ENCODE measurements at places on chromosomes 11 and 22. TPM values are rescaled to one million over a fixed set of nuclear protein-coding genes. Genes with fewer than 3 reads are reported as not detected.

Gene CARNS1
- total RNA-seq: 1.8 TPM

Gene SLC1A2
- total RNA-seq: 0.60 TPM

Gene TMEM25
- total RNA-seq: 15.9 TPM

Gene RHOD
- 23.6 TPM for total RNA-seq

Gene OR52N4
- not detected for total RNA-seq

Gene BDNF
- not detected for total RNA-seq

Gene KDM4D
- total RNA-seq: 4.8 TPM

Gene MMP7
- total RNA-seq: not detected

GRCh38 chr11:34242037-34242625, 115.7 kb downstream of the ABTB2 start:
- no peaks in the 10 kb centered on the region for H3K27me3 ChIP-seq
- no peak for DNase-seq
- no peaks in the 10 kb centered on the region for H3K36me3 ChIP-seq

GRCh38 chr11:44865866-44866272, 84.8 kb downstream of the TP53I11 start:
- no peak overlapping the region for H3K27ac ChIP-seq
- no peak for DNase-seq
- peaks cover 20% of the 10 kb centered on the region for H3K4me1 ChIP-seq

- H3K27ac ChIP-seq: no peak overlapping the region
- no peaks in the 10 kb centered on the region for H3K4me1 ChIP-seq
- H3K27me3 ChIP-seq: no peaks in the 10 kb centered on the region
- no peak for DNase-seq
- H3K36me3 ChIP-seq: no peaks in the 10 kb centered on the region
Observed at GRCh38 chr22:46430961-46431838, 95.7 kb downstream of the TRMU start.

GRCh38 chr11:73343076-73343873, 32.9 kb upstream of the RELT start:
- H3K36me3 ChIP-seq: no peaks in the 10 kb centered on the region
- peak overlapping the region; percentile 26 for H3K27ac ChIP-seq
- no peak for DNase-seq
- H3K27me3 ChIP-seq: no peaks in the 10 kb centered on the region
- no peaks in the 10 kb centered on the region for H3K4me1 ChIP-seq

GRCh38 chr22:48613566-48614200, 1214.0 kb downstream of the BRD1 start:
- no peaks in the 10 kb centered on the region for H3K4me1 ChIP-seq
- H3K36me3 ChIP-seq: no peaks in the 10 kb centered on the region
- no peak overlapping the region for H3K4me3 ChIP-seq
- peak overlapping the region; percentile 32 for H3K27ac ChIP-seq

GRCh38 chr11:73359341-73359740, 16.9 kb upstream of the RELT start:
- no peak overlapping the region for H3K27ac ChIP-seq
- DNase-seq: no peak
- H3K4me3 ChIP-seq: no peak overlapping the region
- no peaks in the 10 kb centered on the region for H3K4me1 ChIP-seq

DNA sequence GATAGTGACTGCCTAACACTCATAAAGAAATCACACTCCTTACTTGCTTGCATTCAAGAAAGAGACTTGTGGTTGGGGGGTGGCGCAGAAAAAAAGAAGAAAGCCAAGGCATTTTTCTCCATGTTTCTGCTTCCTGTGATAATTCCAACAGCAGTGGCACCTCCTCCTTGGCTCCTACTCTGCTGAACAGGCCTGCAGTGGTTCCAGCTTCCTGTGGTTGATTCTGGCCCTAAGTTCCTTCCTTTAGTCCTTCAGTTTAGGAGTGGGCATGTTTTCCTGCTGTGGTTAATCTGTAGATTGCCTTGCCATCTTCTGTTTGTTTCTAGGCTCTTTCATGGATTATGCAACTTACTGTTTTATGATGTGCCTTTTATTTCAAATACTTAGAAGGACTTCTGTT, 940.4 kb downstream of the DLG2 start:
- DNase-seq: no peak
- H3K27me3 ChIP-seq: no peaks in the 10 kb centered on the region
- H3K27ac ChIP-seq: no peak overlapping the region
- no peaks in the 10 kb centered on the region for H3K4me1 ChIP-seq
- H3K36me3 ChIP-seq: no peaks in the 10 kb centered on the region

GRCh38 chr11:126288237-126288636, 5.3 kb downstream of the TIRAP start:
- no peak overlapping the region for H3K4me3 ChIP-seq
- no peaks in the 10 kb centered on the region for H3K27me3 ChIP-seq
- peaks cover 62% of the 10 kb centered on the region for H3K36me3 ChIP-seq
- no peak for DNase-seq
- no peak overlapping the region for H3K27ac ChIP-seq

GRCh38 chr22:37192204-37192603, 4.2 kb upstream of the C1QTNF6 start:
- DNase-seq: no peak
- no peak overlapping the region for H3K27ac ChIP-seq
- H3K4me1 ChIP-seq: peaks cover 3% of the 10 kb centered on the region
- no peaks in the 10 kb centered on the region for H3K36me3 ChIP-seq
- H3K4me3 ChIP-seq: no peak overlapping the region
- no peaks in the 10 kb centered on the region for H3K27me3 ChIP-seq

DNA sequence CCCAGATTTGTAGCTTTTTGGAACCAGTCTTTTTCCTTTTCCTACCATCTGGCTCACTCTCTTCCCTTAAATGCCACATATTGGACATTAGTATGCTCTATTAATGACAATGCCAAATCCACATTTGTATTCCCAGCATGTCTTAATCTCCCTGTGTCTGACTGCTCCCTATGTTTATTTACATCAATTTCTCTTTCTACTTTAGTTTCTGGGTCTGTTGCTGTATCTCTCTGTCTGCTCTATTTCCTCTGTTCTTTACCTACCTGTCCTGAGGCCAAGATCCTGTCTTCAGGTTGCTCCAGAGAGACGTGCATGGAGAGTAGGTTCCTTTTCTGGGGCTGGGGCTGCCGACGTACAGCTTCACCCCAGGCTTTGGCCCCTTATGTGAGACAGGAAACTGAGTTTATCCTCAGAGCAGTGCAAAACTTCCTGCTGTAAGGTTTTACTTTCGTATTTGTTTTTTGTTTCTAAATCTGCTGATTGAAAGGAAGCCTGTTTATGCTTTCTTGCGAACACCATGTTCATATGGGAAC, 25.6 kb downstream of the OR2AG2 start:
- DNase-seq: no peak
- peak overlapping the region; percentile 31 for H3K4me3 ChIP-seq
- no peak overlapping the region for H3K27ac ChIP-seq
- H3K27me3 ChIP-seq: no peaks in the 10 kb centered on the region
- H3K4me1 ChIP-seq: no peaks in the 10 kb centered on the region

- no peak overlapping the region for H3K27ac ChIP-seq
- H3K36me3 ChIP-seq: no peaks in the 10 kb centered on the region
- no peaks in the 10 kb centered on the region for H3K27me3 ChIP-seq
- H3K4me3 ChIP-seq: no peak overlapping the region
- H3K4me1 ChIP-seq: no peaks in the 10 kb centered on the region
Observed at GRCh38 chr11:110720431-110721275, 8.4 kb upstream of the ARHGAP20 start.

DNA sequence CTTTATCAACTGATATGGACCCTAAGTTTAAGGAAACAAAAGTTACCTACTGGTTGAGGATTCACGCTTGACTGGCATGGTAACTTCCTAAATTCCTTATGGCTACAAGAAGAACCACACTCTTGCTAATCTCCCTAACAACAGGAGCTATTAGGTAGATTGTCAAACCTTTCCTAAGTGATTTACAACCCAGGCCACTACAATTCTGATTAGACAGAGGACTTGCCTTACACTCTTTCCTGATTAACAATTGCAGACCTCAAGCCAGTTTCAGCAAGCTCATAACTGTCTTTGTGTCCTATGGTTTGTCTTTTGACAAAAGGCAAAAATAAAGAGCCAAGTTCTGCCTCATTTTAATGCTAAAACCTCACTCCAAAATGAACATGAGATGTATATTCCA, 16.3 kb downstream of the OR52K2 start:
- H3K4me1 ChIP-seq: no peaks in the 10 kb centered on the region
- H3K27ac ChIP-seq: no peak overlapping the region
- no peaks in the 10 kb centered on the region for H3K27me3 ChIP-seq
- no peak overlapping the region for H3K4me3 ChIP-seq
- DNase-seq: no peak
- no peaks in the 10 kb centered on the region for H3K36me3 ChIP-seq

DNA sequence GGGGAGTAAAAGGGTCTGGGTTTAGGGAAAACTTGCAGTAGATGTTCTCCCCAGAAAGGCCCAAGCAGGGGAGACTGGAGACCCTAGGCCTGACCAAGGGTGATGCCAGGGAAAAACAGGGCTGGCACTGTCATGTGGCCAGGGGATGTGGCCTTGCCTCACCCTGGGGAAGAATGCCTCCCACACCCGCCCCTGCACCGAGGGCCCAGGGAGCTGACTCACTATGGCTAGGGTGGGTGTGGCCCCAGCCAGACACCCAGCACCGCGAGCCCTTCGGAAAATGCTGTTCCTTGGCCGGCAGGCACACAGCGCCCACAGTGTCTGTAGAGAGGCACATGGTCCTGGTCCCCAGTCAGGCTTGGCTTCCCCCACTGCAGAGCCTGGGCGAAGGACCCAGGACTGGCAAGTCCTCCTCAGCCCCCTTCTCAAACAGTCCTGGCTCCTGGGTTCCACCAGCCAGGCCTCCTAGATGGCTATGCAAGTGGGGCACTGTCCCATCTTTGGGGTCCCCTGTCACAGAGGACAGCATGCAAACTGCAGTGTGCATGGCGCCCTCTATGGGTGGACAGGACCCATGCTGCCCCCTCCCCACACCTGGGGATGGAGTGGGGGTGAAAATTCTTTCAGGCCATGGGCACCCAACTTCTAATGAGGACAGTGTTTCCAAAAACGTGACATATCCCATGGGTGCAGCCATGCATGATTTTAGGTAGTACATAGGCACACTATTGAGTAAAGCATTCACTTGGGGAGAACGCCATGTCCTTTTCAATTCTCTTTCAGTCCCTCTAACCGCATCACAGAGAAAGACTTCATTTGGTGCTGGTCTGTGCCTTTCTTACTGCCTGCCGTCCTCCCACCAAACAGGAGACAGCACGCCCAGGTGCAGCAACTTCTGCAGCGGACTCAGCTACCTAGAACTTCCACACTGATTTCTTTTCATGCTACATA, 15.2 kb downstream of the TMPRSS5 start:
- DNase-seq: peak; percentile 23
- H3K4me1 ChIP-seq: no peaks in the 10 kb centered on the region
- no peaks in the 10 kb centered on the region for H3K36me3 ChIP-seq
- H3K4me3 ChIP-seq: no peak overlapping the region
- H3K27ac ChIP-seq: peak overlapping the region; percentile 76

GRCh38 chr11:123185326-123185725, 9.7 kb downstream of the CLMP start:
- peaks cover 5% of the 10 kb centered on the region for H3K4me1 ChIP-seq
- no peaks in the 10 kb centered on the region for H3K27me3 ChIP-seq

DNA sequence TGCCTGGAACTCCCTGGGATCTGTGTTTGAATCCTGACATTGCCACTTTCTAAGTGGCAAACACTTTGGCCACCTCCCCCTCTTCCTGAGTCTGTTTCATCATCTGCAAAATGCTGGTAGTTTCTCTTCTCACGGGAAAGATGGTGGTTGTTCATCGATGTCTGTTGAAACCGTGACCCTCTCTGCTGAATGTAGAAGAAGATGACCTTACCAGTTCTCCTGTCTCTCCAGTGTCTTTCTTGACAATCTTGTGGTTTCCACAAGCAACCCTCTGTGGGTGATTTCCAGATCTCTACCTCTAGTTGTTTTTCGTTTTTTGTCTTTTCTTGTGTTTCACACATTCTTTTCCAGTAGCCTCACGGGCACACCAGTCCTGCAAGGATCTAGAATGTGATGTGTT, 27.5 kb downstream of the ZBTB16 start:
- no peak overlapping the region for H3K27ac ChIP-seq
- no peaks in the 10 kb centered on the region for H3K4me1 ChIP-seq
- DNase-seq: no peak
- no peak overlapping the region for H3K4me3 ChIP-seq
- no peaks in the 10 kb centered on the region for H3K27me3 ChIP-seq

- H3K27ac ChIP-seq: no peak overlapping the region
- no peak for DNase-seq
- H3K4me1 ChIP-seq: no peaks in the 10 kb centered on the region
- no peak overlapping the region for H3K4me3 ChIP-seq
- no peaks in the 10 kb centered on the region for H3K36me3 ChIP-seq
- no peaks in the 10 kb centered on the region for H3K27me3 ChIP-seq
Observed at GRCh38 chr11:8335186-8335585, 71.5 kb upstream of the LMO1 start.

GRCh38 chr11:86775361-86775760, 25.0 kb upstream of the PRSS23 start:
- H3K4me1 ChIP-seq: no peaks in the 10 kb centered on the region
- no peaks in the 10 kb centered on the region for H3K27me3 ChIP-seq
- H3K27ac ChIP-seq: no peak overlapping the region
- no peak for DNase-seq
- H3K4me3 ChIP-seq: no peak overlapping the region

DNA sequence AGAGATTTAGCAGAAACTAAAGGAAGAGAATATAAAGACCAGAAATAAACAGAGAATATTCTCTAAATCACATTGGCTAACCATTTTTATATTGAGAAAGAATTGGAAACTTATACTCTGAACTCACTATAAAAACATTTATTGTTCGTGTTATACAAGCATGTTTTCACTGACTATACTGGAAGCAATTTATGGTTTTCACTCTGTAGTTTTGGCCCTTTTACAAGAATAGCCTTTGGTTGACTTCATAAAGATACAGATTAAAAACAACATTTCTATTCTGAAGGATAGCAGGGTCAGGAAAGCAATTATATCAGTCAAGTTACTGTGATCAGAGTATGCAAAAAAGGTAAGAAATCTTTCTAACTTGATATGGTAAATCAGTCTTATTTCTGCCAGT, 965.7 kb upstream of the FAT3 start:
- DNase-seq: no peak
- H3K4me3 ChIP-seq: no peak overlapping the region
- no peaks in the 10 kb centered on the region for H3K4me1 ChIP-seq
- H3K27me3 ChIP-seq: no peaks in the 10 kb centered on the region

DNA sequence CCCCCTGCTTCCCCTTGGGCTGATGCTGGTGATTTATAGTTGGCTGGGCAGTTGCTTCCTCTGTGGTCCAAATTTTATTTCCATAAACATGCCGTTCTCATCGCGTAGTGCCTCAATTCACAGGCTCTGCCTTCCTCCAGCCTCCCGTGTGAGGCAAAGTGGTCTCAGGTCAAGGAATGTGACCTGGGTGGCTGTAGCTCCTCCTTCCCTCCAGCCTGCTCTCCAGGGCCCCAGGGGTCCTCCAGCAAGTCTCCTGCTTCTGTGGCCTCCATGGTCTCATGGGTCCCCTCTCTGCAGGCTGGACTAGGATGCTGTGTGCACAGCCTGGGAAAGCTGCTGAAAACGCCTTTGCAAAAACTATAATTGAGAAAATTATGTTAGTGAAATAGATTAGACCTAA, 694.1 kb downstream of the BRD1 start:
- H3K4me3 ChIP-seq: no peak overlapping the region
- no peaks in the 10 kb centered on the region for H3K36me3 ChIP-seq
- DNase-seq: no peak
- no peaks in the 10 kb centered on the region for H3K27me3 ChIP-seq
- no peak overlapping the region for H3K27ac ChIP-seq
- no peaks in the 10 kb centered on the region for H3K4me1 ChIP-seq

- no peaks in the 10 kb centered on the region for H3K36me3 ChIP-seq
- H3K27ac ChIP-seq: peak overlapping the region; percentile 15
Observed at GRCh38 chr11:106986261-106986660, 32.0 kb downstream of the GUCY1A2 start.

All from tibial nerve (tissue), 4 donors.